Aorta (tissue), 5 donors: ENCODE measurements at places on chromosomes 5 and 9. TPM values are rescaled to one million over a fixed set of nuclear protein-coding genes. Genes with fewer than 3 reads are reported as not detected.

GRCh38 chr9:132408521-132408920 lies 1.5 kb upstream of the CFAP77 start:
- H3K27ac ChIP-seq, result no peak overlapping the region
- H3K4me3 ChIP-seq, result no peak overlapping the region
- H3K4me1 ChIP-seq, result no peaks in the 10 kb centered on the region
- DNase-seq, result no peak
- H3K36me3 ChIP-seq, result no peaks in the 10 kb centered on the region

DNA sequence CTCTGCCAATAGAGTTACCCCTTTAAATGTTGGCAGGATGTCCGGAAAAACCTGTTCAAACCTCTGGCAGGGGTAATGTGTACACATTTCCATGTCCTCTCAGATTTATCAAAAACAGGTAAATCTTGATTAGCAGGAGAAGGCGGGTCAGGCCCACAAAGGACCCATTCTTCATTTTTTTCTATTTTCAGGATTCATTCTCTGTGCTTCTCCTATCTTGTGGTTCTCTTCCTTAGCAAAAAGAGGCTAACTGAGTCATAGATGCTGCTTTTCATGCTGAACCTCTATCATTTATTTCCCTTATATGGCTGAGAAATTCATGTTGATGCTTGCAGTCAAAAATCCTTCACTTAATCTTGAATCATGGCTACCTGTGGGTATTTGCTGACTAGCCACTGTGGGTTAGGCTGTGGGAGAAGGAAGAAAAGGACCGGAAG lies 112.7 kb upstream of the IQGAP2 start:
- H3K27ac ChIP-seq, result no peak overlapping the region
- no peaks in the 10 kb centered on the region for H3K36me3 ChIP-seq
- H3K27me3 ChIP-seq, result no peaks in the 10 kb centered on the region
- no peak for DNase-seq
- H3K4me1 ChIP-seq, result no peaks in the 10 kb centered on the region
- no peak overlapping the region for H3K4me3 ChIP-seq

DNA sequence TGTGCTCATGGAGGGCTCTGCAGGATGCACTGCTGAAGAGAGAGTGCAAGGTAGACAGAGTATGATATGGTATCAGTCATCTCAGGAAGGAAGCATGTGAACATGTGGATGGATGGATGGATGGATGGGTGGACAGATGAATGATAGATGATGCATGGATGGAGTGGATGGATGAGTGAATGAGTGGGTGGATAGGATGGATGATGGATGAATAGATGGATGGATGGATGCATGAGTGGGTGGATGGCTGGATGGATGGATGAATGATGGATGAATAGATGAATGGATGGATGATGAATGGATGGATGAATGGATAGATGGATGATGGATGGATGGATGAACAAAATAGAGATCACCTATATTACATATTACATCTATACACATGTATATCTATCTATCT lies 341.3 kb downstream of the DRD1 start:
- no peaks in the 10 kb centered on the region for H3K36me3 ChIP-seq
- DNase-seq, result no peak
- H3K27ac ChIP-seq, result no peak overlapping the region

GRCh38 chr9:129762985-129763926 lies 10.4 kb upstream of the PTGES start:
- no peak overlapping the region for H3K27ac ChIP-seq
- no peaks in the 10 kb centered on the region for H3K4me1 ChIP-seq
- DNase-seq, result no peak
- H3K36me3 ChIP-seq, result no peaks in the 10 kb centered on the region

DCTN4 gene
- 58.9 TPM for total RNA-seq
